Stimulated activated CD4-positive, alpha-beta T cell treated with anti-CD3 and anti-CD28 coated beads, Interleukin-15, amount 100 ng/mL, for 1 hour (primary cell): ENCODE measurements at places on chromosomes 3 and 15.

DNA sequence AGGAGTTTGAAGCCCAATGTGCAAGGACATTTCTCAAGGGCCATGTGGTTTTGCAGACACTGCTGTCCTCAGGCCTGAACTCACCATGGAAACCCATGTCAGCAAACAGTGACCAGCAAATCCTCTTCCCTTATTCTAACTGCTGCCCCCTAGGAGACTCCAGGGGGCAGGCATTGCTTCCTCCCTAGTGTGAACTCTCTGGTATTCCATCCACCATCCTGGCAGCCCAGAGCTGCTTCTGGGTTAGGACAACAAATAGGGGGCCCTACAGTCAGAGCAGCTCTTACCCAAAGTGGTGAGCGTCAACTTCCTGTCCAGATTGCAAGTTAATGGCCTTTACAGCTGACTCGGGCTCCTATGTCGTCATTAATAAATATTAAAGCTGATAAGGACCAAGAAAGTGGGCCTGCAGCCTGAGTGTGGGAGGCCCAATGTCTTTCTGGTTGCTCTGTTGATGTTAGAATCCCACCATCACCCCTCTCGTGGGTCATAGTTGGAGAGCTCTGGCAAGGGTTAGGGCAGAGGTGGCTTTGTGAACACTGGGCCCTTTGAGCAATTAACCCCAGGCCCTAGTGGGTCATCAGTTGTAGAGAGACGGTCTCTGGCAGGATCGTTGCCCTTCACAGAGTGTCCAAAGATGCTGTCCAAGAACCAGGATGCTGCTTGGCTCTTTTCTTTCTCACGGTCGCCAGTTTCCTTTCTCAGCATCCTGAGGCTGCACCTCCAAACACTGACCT, 41.5 kb downstream of the TGM4 start:
- DNase-seq = no peak

DNA sequence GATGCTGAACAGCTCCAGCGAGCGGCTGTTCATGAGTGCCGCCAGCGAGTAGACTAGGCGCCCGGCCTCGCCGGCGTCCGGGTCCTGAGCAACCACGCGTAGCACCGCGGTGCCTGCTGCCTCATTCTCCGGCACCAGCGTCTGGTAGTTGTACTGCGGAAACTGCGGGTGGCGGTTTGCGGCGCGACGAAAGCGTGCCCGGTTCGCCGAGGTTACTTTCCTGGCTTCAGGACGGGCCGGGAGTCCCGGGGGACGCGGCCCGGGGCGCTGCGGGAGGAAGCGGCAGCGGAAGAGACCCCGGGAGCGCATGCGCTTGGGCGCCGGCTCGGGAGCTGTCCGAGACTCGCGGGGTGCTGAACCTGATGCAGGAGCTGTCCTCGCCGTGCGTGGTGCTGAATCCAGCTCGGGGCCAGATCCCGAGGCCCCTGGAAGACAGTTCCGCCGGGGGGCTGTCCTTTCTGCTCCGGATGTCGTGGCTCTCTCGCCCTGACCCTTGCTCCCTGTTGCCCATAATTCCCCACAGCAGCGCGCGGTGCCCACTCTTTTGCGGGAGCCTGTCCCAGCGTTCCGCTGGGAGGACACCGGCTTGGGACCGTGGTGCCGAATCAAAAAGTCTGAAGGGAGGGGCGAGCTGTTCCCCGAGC, 1.1 kb downstream of the CELSR3 start:
- peak; percentile 48 for DNase-seq

DNA sequence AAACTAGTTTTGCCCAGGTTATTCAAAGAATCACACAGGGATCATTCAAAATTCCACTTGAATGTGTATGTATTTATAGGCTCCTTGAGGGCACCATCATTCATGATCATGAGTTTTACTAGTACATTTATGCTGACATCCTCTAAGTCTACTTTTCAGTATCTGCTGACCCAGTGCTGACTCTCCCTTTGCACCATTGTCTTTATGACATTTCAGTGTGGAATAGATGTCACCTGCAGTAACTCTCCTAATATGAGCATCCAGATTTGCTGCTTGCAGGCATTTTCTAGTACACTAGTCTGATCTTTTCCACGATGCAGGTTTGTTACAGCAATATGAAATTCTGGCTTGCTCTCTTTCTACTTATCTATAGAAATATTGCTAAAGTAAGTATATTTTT, 1603.5 kb downstream of the SI start:
- DNase-seq = no peak

DNA sequence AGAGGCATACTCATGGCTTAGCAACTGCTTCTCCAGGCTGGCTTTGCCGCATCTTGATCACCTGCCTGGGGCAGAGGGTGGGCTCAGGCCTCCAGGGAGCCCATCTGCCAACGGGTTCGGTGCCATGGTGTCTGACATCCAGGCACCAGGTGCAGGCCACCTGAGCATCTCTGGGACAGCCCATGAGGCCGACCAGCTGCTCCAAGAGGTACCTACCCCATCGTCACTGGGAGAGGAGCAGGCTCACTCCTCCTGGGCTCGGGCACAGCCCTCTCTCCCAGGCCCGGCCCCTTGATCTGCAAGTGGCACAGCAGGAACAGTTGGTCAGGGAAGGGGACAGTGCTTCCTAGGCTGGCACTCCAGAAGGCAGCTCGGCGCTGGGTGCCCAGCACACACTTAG, 21.9 kb downstream of the TPRA1 start:
- DNase-seq = no peak

GRCh38 chr3:143132246-143132980, 12.8 kb downstream of the CHST2 start:
- no peak for DNase-seq

GRCh38 chr3:113183748-113184661, 27.4 kb upstream of the BOC start:
- DNase-seq = no peak

DNA sequence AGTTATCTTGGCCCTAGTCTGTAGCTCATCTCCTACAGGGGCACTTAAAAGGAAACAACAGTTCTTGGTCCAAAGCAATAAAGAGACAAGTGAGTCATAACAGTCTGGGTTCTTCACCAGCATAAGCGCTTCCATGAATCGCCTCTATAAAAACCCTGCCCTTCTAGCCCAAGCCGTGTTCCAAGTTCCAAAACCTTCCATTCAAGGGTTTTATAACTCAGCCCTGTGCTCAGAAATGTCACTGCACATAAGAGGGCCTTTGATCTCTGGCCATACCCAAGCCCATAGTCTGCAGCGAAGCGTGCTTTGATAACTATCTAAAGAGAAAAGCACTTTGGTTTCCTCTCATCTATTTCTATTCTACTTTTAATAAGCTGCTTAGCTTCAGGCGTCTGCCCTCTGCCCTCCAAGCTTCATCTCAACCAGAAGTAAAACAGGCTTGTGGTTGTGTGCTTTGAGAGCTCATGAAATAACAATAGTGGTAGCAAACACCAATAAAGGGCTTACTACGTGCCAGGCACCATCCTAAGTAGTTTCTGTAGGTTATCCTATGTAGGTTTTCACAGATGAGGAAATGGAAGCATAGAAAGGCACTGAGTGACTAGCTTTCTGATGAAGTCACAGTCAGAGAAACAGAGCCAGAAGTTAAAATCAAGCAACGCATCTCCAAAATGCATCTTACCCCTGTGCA, 64.0 kb upstream of the AKAP13 start:
- DNase-seq = peak; percentile 16

DNA sequence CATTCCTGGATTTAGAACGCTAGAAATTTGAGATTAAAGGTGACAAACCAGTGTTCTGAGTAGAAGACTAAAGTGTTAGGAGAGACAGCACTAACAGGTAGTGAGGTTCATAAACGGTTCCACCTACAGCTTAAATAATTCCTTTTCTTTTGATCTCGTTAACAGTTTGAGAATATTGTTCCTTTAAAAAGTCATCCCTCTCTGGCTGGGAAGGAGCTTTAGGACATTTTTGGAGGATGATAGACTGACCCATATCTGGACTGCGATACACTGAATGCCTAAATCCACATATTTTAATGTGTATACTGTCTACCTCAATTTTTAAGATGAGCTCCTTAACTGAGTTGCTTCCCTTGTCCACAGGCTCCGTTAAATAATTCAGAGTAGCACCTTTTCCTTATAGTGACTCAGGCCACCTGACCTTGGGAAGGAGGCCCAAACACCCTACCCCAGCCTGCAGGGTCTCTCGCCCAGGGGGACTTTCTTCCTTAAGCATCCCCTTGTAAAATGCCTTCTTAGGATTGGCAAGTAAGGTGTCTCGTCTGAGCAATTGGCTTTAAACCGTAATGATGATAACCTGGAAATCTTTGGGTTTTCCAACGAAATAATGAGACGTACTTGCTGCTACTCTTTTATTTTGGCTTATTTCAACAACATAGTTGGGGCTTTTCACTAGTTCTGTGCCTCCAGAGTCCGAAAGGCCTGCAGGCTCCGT, 3.3 kb downstream of the TRIM71 start:
- DNase-seq = no peak

DNA sequence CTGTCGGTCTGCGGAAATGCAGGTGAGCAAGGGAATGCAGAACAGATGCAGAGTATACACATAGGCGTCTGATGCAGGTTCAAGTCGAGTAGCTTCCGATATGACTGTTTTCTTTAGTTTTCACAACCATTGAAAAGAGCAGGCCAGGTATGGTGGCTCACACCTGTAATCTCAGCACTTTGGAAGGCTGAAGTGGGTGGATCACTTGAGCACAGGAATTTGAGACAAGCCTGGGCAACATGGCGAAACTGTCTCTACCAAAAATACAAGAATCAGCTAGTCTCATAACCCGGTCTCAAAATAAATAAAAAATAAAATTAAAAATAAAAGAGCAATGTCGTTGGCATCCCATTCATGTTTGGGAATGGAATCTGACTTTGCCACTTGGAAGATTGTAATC, 101.5 kb downstream of the PTPRG start:
- DNase-seq = no peak

DNA sequence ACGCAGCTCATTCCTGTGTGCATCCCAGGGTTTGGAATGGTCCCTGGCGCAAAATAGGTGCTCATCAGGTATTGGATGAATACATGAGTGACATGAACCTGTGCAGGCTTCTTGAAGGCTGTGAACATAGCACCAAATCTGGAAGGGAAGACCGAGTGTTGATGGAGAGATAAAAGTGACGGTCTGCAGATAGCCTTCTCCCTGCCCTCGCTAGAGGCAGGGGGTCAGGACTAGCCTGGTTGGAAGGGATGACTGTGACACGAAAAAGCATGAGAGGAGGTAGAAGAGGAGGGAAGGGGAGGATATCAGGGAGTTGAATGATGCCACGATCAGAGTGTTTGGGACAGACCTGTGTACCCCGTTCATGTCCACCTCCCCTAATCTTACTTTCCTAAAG, 267.1 kb downstream of the XXYLT1 start:
- no peak for DNase-seq

- DNase-seq = no peak
Observed at GRCh38 chr15:77017761-77018720, 23.1 kb downstream of the PSTPIP1 start.

GRCh38 chr15:22960556-22960955, 19.6 kb downstream of the CYFIP1 start:
- DNase-seq = no peak

- DNase-seq = no peak
Observed at GRCh38 chr3:122080207-122080587, 25.0 kb downstream of the CD86 start.

GRCh38 chr3:41115069-41115468, 84.2 kb upstream of the CTNNB1 start:
- DNase-seq = no peak

- DNase-seq = no peak
Observed at GRCh38 chr15:92884436-92885223, 15.5 kb upstream of the CHD2 start.
